ENCODE measurements at places on chromosomes 16 and 17.

- DNase-seq: no peak
These were observed 140.6 kb downstream of the PARN start for GRCh38 chr16:14489460-14489859.

GRCh38 chr17:81898029-81898866, 3.8 kb upstream of the NPB start:
- no peak for DNase-seq

GRCh38 chr17:21209511-21210175, 4.3 kb downstream of the TMEM11 start:
- DNase-seq: no peak

- no peak for DNase-seq
These were observed 852 bp downstream of the MARVELD3 start for GRCh38 chr16:71626858-71627213.

DNA sequence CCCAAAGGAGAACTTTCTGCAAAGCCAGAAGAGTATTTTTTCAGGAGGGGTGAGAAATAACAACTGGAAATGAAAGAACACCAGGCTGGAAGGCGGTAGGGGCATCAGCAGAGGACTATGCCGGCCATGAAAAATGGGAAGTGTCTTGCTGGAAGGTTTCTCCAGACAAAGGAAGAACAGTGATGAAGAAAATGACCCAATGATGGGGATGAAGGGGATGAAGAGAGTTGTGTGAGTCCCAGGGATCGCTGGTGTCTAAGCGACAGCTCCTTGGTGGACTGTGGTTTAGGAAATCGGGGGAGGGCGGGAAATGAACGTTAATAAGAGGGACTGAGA, 623 bp downstream of the TTLL6 start:
- DNase-seq: no peak

- no peak for DNase-seq
These were observed 55.1 kb downstream of the KSR1 start for GRCh38 chr17:27511168-27511883.

DNA sequence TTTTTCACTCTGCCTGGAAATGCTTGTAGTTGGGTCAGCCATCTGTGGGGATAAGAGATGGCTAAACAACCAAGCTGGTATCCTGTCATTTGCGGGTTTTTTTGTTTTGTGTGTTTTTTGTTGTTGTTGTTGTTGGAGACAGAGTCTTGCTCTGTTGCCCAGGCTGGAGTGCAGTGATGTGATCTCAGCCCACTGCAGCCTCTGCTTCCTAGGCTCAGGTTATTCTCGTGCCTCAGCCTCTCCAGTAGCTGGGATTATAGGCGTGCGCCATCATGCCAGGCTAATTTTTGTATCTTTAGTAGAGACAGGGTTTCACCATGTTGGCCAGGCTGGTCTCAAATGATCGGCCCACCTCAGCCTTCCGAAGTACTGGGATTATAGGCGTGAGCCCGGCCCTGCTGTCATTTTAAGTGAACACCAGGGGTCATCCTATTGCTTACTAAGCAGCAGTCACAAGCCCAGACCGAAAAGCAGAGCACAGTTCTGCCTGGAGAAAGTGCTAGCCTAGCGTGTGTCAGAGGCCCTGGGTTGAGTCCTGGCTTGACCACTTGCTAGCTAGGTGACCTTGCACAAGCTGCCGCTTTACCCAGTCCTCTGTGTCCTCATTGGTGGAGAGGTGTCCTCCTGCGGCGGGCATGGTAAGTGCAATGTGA, 4.6 kb downstream of the SMCR8 start:
- DNase-seq: no peak

All from stimulated activated CD4-positive, alpha-beta T cell treated with anti-CD3 and anti-CD28 coated beads, Interleukin-1b, Interleukin-23, amount 100 ng/mL, for 4 hours (primary cell).